ENCODE measurements at places on chromosomes 7 and 10. TPM values are rescaled to one million over a fixed set of nuclear protein-coding genes. Genes with fewer than 3 reads are reported as not detected.

DNA sequence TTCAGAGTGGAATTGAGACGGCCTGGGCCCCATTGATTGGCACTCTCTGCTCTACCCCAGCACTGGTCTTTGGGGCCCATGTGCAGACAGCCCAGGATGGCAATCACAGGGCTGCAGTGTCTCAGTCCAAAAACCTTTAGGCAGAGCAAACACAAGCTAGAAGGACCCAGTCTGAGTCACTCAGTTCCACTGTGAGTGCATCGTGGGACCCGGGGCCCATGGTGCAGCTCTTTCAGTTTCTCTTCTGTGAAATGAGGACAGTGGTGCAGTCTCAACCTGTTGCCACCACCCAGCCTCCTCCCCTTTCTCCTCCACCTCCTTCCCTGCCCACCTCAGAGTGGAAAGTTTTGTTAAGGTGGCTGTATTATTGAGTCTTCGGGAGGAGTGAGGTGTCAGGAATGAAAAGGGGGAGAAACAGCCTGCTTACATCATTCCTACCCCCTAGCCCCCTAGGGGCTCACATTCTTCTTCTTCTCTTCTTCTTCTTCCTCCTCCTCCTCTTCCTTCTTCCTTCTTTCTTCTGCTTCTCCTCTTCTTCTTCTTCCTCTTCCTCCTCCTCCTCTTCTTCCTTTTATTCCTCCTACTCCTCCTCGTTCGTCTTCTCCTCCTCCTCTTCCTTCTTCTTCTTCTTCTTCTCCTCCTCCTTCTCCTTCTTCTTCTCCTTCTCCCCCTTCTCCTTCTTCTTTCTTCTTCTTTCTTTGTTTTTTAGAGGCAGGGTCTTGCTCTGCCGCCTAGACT, 19.5 kb upstream of the CARD11 start:
- DNase-seq = no peak

The ZNF722 gene
- not detected for polyA plus RNA-seq

GRCh38 chr10:14032406-14032998, 298.2 kb downstream of the FRMD4A start:
- no peak for DNase-seq

- no peak for DNase-seq
These were observed 119.2 kb downstream of the DPP6 start for GRCh38 chr7:154171422-154171821.

DNA sequence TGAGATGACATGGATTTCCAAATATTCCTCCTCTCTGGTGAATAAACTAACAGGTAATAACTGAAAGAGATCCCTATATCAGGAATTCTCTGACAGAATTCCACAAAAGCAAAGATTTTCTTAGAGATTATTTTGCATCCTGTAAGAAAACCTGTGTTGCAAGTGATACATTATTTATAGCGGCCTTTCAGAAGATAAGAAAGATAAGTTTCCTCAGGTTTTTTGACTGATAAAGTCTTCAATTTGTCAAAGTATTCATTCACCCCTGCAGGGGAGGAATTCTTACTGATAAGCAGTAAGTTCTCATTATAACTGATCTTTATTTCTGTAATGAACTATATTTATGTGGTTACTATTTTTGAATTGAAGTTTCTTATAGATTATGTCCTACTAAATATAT, 554.0 kb downstream of the ARL4A start:
- DNase-seq = no peak

GRCh38 chr10:126533644-126534043, 136.8 kb downstream of the C10orf90 start:
- no peak for DNase-seq

DNA sequence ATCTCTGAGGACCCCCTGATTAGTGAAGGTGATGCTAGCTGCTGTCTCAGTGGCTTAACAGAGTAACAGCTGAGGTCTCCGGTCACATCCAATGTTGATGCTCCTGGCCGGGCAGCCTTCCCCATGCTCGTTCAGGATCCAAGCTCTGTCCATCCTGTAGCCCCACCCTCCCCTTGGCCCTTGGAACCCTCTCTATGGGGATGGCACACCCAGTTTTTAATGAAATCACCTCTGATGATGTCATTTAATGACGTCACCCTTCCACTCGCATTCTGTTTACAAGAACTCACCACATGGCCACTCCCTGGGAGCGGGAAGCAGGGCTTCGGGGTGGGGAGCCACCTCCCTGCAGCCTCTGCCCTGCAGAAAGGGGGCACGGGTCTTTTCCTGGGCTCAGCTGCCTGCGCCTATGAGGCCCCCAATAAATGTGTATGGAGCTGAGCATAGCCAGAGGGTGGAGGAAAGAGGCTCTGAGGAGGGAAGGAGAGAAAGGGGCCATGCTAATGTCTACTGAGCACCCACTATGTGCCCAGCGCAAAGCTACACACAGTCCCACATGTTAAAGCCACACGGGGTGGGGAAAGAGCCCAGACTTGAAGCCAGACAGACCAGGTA, 95.5 kb downstream of the OAT start:
- no peak for DNase-seq

DNA sequence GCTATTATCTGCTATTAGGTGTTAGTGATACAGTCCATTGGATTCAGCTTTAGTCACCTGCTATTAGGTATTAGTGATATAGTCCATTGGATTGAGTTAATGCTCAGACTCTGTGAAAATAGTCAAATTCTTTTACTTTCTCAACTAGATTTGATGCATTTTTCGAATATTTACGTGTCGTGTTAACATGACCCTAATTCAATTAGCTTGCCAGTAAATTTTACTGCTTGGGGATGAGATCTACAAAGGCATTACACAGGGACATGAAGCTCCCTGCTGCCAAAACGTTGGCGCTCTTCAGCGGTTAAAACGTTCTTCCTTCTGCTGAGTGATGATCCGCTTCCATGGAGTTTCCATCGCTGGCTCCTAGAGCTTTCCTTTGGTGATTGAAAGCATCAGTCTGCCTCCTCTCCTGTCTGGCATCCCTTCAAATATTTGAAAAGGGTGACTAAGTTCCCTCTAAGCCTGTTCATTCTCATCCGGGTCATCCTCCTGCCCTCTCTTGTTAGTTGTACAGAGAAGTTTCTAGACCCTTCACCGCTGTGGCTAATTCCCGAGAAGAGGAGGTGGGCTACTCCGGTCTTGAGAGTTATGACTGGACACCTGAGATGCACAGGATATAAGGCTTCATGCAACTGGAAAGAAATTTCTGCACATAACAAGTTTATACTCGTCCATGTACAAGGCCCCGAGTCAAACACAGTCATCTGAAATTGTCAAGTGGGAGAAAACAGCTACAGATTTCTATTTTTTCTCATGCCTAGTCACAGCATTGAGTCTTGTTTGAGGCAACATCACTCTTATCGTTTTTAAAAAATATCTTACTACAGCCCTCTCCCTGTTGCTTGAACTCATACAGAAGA, 254.0 kb downstream of the KLF6 start:
- no peak for DNase-seq

DNA sequence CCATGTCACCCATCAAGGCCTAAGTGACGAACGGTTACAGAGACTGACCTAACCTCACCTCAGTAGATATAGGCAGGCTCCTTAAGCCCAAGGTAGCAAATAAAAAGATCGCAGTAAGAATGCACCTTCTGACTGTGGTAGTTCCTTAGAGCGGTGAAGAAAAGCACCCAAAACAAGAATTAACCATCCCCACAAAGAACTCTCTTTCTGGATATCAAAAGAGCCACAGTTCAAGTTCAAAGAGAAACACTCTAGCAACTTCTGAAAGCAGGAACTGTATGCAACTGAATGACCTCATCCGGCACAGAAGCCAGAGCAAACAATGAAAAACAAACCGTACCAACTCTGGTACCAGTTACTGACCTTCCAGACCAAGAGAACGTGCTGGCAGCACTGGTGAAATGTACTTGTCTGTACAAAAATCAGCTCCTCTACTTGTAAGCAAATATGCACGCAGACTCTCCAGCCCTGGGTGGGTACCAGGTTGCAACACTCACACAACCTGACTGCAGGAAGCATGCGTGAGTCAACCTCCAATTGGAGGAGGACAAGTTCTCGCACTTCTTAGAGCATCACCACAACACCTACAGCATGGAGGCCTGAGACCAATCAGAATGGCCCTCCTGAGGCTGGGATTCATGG, 202.7 kb downstream of the FAM107B start:
- no peak for DNase-seq

DNA sequence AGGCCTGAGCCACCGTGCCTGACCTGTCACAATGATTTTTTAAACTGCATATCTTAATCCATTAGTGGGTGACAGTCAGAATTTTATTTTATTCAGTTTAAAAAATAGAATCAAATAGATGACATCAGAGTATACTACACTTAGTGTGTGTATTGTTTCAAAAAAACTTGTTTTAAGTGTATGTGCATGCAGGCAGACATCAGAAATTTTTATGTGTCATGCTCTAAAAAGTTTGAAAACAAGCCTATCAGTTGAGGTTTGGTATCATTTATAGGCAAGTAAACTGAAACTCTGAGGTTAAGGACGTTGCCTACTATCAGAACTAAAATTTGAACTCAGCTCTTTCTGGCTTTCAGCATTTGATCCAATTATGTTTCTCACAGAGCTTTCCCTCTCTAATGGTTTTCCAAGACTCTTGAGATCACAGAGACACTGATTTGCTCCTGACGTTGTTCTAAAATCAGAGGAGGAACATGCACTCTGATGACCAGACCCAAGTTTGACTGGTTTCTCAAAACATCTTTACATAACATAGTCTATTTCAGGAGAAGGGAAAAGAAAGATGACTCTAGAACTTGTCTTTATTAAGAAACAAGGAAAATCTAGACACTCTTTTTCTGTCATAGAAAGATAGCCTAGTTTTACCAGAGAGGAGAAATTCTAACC, 188.6 kb downstream of the AUTS2 start:
- no peak for DNase-seq

GRCh38 chr10:32347363-32348022, 535 bp upstream of the EPC1 start:
- no peak for DNase-seq

The BBS9 gene
- 16.3 TPM for polyA plus RNA-seq

All from right renal cortex interstitium (tissue), 3 donors.